ENCODE measurements at places on chromosomes 5 and 9. TPM values are rescaled to one million over a fixed set of nuclear protein-coding genes. Genes with fewer than 3 reads are reported as not detected.

DNA sequence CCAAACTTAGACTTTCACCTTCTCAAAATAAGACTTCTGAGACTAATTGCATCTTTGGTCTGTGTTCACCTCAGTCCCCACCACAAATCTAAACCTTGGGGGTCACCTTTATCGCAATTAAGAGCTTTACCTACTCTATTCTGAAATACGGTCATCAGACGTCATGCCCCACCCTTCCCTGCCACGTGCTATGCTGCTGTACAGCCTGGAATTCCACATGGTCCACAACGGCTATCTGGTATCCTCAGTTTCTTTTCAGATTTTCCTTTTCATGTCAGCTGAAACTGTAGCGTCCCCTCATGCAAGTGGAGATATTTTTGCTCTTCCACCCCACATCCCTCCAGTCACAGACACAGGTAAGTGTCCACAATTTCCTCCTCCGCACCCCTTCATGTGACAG, 511.1 kb downstream of the DIRAS2 start:
- no peaks in the 10 kb centered on the region for H3K36me3 ChIP-seq
- H3K27me3 ChIP-seq = peaks cover 8% of the 10 kb centered on the region
- DNase-seq = no peak

GRCh38 chr5:12270914-12271313, 366.7 kb upstream of the CTNND2 start:
- H3K27me3 ChIP-seq = no peaks in the 10 kb centered on the region
- no peak for DNase-seq
- H3K36me3 ChIP-seq = no peaks in the 10 kb centered on the region

DNA sequence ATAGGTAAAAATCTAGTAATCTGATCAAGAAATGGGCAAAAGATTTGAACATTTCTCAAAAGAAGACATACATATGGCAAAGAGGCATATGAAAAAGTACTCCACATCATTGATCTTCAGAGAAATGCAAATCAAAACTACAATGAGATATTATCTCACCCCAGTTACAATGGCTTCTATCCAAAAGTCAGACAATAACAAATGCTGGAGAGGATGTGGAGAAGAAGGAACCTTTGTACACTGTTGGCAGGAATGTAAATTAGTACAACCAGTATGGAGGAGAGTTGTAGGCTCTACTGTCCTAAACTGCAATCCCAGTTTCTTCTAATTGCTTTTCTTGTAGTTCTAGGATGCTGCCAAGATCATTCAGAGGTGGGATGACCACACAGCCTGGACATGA, 193.5 kb upstream of the RFX3 start:
- no peaks in the 10 kb centered on the region for H3K27me3 ChIP-seq
- H3K36me3 ChIP-seq = no peaks in the 10 kb centered on the region
- DNase-seq = no peak
- H3K27ac ChIP-seq = no peak overlapping the region

- H3K36me3 ChIP-seq = no peaks in the 10 kb centered on the region
- no peaks in the 10 kb centered on the region for H3K27me3 ChIP-seq
- H3K4me1 ChIP-seq = no peaks in the 10 kb centered on the region
- H3K27ac ChIP-seq = no peak overlapping the region
- no peak for DNase-seq
These were observed 92.0 kb downstream of the C9orf152 start for GRCh38 chr9:110115826-110116542.

The PRLR gene
- polyA plus RNA-seq = 0.88 TPM
